ENCODE measurements at places on chromosomes 6 and 20.

DNA sequence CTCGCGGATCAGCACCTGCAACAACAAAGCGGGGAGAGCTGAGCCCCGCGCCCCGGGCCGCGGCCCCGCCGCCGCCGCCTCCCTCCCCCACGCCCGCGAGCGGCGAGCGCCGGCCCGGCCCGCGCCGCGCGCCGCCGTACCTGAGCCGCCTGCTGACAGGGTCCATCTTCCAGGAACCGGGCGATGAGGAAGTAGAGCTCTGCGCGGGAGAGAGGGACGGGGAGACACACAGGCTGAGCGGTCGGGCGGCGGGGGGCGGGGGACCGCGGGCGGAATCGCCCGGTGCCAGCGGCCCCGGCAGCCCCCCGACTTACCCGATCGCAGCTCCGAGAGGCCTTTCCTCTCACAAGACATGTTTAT, 359 bp downstream of the PHIP start:
- peak; percentile 50 for DNase-seq

DNA sequence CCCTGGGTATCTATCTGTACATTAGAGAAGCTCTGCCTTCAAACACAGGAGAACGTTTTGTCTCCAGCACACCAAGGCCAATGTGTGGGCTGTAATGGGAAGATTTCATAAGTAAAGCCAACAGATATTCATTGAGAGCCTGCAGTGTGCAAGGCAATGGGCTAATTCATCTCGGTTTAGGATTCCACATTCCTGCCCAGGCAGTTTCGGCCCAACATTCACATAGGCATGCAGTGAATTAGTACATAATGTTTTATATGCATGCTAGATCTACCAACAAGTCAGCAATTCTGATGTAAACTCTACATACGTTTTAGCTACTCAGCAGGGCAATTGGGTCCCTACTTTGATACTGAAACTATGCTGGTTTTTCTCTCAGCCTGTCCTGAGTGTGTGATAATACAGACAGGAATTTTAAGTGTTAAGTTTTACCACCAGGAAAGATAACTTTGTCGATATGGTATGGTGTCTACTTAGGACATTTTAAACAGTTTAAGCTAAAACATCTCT, 46.9 kb upstream of the NAA20 start:
- no peak for DNase-seq

DNA sequence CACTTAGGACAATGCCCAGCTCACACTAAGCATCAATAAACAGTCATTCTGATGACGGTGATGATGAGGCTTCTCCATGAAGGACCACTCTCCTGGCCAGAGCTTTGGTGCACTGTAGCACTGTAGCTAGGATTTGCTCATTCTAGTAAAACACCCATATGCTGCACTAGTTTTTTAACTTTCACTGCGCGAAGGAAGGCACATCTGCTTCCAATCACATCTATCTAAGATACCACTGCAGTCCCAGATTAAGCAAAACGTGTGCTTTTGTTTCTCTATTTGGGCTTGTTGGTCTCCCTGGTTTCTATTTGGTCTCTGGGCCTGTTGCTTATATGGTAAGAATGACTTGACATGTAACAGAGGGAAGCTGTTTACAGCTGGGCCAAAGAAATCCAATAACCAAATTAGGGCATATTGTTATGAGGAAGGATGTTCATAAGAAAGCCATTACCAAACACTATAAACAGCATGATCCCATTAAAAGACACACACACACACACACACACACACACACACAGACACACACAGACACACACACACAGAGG, 62.4 kb downstream of the FAM229B start:
- no peak for DNase-seq

GRCh38 chr6:154783229-154783628, 50.0 kb downstream of the SCAF8 start:
- no peak for DNase-seq

- no peak for DNase-seq
Measured at GRCh38 chr20:23776067-23776771, 25.5 kb upstream of the CST1 start.

DNA sequence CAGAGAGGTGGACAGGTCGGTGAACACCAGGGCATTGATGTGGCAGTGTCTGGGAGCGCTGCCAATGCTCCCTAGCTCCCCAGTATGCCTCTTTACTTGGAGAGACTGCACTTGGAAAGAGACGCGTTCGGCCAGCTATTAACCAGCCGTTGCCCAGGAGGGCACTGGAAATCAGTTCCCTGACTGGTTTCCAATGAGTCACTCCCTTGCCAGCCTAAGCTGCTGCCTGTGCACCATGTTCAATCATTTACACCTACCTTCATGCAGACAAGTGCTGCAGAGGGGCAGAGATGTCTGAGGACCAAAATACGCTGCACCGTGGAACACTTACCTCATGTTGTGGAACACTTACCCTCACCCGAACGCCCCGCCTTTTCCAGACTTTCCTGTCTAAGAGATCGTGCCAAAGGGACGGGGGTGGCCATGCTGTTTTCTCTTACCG, 151.6 kb downstream of the SOBP start:
- no peak for DNase-seq

GRCh38 chr20:42581311-42581710, 608.4 kb downstream of the PTPRT start:
- no peak for DNase-seq

All from activated naive CD4-positive, alpha-beta T cell treated with anti-CD3 and anti-CD28 coated beads for 36 hours (primary cell).